CD8-positive, alpha-beta T cell (primary cell): ENCODE measurements at places on chromosomes 7 and 10.

GRCh38 chr10:114953047-114953446 is 15.1 kb downstream of the TRUB1 start:
- no peak for DNase-seq

- no peak for DNase-seq
Measured at GRCh38 chr7:126689037-126689436, 563.7 kb downstream of the GRM8 start.

DNA sequence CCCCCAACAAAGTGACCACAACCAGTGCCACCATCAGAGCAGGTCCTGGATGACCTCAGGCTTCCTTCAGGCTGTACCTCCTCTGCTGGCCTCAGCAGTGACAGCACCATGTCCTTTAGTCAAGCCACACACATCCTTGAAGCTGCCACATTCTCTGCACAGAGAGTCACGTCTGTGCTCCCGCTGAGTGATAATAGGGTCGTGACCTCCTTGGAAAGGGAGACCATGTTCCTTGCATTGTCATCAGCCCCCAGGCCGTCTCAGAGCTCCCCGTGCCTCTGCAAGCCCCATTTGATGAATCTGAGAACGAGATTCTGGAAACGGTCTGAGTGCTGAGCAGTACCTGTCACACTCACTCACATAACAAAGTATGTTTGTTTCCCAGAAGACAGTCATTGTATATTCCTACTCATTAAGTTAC is 106.5 kb upstream of the PRR15 start:
- DNase-seq: no peak

DNA sequence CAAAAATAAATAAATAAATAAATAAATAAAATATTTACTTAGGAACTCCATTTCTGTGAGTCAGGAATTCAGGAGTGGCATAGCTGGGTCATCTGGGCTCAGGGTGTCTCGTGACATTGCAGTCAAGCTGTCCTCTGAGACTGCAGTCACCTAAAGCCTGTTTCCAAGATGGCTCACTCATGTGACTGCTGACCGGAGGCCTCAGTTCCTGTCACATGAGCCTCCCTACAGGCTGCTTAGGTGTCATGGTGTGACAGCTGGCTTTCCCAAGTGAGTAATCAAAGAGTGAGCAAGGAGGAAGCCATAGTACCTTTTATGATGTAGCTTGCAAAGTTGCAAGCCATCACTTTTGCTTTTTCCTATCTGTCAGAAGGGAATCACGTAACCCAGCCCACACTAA is 128.6 kb upstream of the KCTD7 start:
- DNase-seq: no peak

- no peak for DNase-seq
Measured at GRCh38 chr7:77989981-77990566, 191.5 kb downstream of the PHTF2 start.
